Thoracic aorta (tissue), 2 donors: ENCODE measurements at places on chromosomes 12 and 14.

DNA sequence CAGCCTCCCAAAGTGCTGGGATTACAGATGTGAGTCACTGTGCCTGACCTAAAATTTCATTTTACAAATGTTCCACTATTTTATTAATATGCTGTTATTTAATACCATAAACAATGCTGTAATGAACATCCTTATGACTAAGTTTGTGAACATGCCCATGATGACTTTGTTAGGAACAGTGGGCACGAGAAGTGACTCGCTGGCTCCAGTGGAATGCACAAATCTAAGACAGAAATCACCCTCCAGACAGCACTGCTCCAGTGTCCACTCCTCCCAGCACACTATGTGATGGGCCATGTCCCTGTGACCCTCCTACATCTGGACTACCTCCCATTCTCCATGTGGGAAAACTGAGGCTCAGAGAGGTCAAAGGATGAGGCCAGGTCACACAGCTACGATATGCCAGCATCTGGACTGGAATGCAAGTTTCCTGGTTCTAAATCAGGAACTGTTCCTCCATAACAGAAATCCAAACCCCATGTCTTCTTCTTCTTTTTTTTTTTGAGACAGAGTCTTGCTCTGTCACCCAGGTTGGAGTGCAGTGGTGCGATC lies 57.9 kb downstream of the GPR68 start:
- DNase-seq, result no peak

GRCh38 chr12:46198913-46199312 lies 69.9 kb downstream of the SLC38A1 start:
- DNase-seq, result no peak

- no peak for DNase-seq
Observed at GRCh38 chr12:15688838-15689625, 100.2 kb downstream of the EPS8 start.

DNA sequence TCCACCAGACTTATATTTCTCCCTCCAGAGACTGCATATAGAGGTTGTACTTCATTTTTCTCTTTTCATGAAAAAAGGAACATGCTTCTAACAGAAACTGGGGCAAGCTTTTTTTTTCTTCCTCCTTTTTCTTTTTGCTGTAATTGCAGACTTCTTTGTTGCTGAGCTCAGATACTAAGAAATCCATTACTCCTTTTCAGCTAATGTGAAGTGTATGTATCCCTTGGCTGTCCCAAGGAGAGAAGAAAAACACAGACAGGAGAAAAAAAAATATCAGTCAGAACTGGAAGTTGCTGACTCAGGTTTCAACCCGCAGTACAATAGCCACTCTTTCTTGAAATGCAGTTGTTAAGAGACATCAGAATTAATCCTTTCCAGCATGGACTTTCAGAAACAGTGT lies 1248.4 kb downstream of the LRFN5 start:
- no peak for DNase-seq

GRCh38 chr12:96506776-96507175 lies 17.4 kb downstream of the CFAP54 start:
- no peak for DNase-seq

- DNase-seq, result no peak
Observed at GRCh38 chr14:54299410-54300363, 97.1 kb upstream of the CDKN3 start.

- DNase-seq, result no peak
Observed at GRCh38 chr12:12508612-12509011, 54.1 kb downstream of the DUSP16 start.

GRCh38 chr14:103395244-103395643 lies 10.0 kb downstream of the MARK3 start:
- DNase-seq, result no peak

DNA sequence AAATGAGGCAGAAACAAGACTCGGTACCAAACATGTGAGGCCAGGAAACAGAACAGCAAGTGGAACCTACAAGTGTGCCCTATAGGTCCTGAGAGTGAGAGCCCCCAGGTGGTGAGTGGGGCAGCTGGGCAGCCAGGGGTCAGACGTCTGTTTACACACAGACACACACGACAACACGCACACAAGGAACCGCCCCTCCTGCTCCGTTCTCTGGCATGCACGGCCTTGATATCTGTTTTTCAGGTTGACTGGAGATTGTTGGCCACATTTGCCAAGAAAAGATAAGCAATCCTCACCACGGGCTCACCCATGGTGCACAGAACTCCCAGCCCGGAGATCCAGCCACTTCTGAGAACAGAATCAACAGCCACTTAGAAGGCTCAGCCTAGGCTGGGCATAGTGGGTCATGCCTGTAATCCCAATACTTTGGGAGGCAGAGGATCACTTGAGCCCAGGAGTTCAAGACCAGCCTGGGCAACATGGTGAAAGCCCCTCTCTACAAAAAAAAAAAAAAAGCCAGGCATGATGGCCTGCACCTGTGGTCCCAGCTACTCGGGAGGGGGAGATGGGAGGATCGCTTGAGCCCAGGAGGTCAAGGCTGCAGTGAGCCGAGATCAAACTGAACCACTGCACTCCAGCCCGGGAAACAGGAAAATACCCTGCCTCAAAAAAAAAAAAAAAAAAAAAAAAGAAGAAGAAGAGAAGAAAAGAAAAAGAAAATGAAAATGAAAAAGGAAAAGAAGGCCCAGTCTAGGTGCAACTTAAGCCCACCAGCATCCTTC lies 19.4 kb upstream of the EIF5 start:
- DNase-seq, result no peak

DNA sequence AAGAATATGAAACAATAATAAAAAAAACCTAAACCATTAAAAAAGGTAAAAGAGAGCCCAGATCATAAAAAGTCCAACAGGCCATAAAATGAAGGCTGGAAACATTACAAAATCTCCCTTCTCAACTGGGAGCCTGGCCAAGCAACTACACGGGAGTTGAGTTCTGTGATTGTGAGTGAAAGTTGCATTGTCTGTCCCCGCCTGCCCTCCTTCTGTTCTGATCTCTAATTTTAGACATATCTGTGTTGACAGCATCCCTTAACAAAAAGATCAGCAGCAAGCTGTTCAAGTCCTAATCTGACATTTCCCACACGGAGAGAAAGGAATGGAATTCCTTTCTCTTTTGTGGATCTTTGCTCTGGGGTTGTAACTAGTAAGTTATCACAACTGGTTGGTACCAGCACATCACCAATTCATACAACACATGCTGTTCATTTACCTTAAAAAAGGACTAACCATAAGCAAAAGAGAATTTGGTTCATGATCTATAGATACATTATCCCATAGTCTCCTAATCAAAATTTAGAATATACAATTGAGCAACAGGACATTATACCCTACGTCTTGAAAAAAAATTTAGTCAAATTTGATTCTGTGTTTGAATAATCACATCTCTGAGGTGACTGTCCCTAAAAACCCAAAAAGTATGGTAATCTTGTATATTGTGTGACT lies 205.1 kb upstream of the GZMB start:
- DNase-seq, result no peak

DNA sequence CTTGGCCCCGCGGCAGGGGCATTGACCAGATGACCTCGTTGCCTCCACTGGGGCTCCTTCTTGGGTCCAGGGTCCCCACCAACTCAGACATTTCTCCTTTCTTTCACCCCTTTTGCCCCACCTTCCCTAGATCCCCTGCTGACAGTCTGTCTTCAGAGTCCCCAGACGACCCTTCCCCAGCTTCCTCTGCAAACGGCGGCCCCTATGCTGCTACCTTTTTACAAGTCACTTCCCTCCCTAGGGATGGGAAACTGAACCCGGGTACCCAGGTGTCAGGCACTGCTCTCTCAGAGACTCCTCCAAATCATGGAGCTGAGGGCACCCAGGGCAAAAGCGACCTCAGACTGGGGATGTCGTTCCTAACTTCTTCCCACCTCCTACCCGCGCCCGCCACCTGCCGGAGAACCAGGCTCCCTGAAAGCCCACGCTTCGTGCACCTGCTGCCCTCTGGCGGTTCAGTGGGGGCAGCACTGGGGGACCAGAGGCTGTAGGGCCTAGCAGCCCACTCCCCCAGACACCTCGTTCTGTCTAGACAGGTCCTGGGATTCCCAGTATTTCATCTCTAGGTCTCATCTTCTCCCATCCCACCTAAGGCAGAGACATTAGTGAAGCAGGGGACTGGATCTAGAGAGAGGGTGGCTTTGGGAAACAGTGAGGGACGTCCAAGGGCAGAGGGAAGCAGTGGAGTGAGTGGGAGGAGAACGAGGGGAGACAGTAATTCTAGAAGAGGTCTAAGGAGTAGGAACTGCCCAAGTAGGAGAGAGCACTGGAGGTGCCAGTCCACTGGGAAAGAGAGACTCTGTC lies 4.9 kb downstream of the ZNF385A start:
- DNase-seq, result peak; percentile 56

DNA sequence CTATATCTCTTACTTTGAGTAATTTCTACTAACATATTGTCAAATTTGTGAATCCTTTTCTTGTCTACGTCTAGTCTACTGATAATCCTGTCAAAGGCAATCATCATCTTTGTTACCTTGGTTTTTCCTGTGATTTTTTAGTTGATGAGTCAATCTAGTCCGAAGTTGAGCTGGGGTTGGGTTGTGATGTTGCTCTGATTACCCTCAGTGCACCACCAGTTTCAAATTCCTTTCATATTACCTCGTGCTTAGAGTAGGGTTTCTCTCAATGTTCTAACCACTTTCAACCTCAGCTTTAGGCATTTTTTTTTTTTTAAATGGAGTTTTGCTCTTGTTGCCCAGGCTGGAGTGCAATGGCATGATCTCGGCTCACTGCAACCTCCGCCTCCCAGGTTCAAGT lies 186.8 kb downstream of the BTG1 start:
- DNase-seq, result no peak

- no peak for DNase-seq
Observed at GRCh38 chr14:41597647-41598046, 9.0 kb upstream of the LRFN5 start.
